ENCODE measurements at places on chromosomes 7 and 10.

DNA sequence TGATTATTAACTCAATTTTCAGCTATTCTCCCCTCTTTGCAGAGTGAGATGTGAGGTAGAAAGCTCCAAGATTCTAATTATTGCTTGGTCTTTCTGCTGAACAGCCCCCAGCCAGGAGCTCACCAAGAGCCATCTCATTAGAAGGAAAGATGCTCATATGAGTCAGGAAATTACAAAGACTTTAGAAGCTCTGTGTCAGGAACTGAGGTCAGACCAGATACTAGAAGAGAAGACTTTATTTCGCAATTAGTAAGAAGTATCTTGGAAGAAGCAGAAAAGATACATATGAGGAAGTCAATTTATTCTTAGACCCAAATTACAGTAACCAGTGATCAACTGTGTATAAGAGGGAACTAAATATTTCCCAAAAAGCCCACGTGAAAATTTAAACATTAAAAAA, 626.9 kb downstream of the ZWINT start:
- no peak for DNase-seq

DNA sequence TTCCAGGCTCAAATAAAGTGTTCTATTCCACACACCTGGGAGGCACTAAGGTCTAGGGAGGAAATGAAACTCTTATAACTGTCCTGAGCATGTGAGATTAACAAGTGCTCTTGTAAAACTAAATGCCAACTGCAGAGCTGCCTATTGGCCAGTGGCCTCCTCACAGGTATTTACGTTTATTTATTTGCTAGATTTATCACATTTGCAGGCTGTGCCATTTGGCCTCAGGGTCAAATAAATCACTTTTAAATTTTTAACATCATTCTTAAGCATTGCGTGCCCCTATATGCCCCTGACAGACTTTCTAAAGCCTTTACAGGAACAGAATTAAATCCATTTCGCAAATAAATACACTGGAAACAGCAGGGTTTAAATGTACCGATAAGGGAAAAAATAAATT, 381.8 kb upstream of the NFE2L3 start:
- no peak for DNase-seq

DNA sequence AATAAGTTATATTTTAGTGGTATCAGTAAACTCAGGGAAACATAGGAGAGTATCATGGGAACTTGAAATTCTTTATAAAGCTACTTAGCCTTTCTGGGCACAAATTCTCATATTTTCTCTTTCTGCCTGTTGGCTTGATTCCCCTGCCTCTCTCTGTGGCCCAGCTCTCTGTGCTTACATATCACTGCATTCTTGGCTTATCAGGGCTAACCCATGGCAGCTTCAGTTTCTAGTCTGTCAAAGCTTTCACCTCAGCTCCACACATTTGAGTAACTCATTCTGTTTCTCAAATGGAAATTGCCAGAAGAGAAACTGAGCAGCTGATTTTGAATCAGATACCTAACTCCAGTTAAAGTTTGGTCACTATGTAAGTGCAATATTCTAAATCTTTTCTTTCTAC, 713.1 kb downstream of the DNAJB9 start:
- no peak for DNase-seq

DNA sequence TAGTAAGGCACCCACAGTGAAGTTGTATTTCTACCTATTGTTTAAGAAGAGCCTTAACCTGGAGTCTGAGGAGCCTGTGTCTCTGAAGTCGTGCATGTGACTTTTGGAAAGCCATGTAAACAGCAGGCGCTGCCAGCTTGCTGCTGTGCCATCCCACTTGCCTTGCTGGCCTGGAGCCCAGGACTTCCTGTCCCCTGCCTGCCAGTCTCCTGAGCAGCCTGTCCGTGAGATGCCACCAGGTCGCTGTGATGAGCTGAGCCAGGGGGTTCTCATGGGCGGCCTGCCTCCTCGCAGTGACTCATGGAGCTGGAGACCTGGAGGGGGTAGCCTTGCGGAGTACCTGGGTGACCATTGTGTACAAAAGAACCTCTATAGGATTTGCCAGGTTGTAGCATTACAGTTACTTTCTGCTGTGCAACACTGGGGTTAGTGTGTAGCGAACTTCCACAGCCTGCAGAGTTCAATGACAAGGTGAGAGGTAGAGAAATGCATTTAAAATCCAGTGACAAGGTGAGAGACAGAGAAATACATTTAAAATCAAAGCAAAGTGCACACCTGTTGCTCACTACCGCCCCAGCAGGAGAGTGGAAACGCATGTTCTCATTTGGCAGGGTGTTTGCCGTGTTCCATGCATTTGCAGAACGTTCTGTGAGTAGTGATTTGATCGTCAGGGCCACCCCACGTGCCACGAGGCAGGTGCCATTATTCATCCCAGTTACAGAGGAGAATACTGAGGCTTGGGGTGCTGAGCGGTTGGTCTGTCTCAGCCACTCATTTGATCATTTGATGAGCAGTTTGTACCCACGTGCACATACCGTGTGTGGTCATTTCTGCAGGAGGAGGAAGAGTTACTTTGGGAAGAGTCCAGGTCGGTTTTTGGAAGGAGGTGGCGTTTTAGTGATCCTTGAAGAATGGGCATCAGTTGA, 36.6 kb upstream of the BHLHA15 start:
- DNase-seq: no peak
